Activated CD4-positive, alpha-beta T cell treated with anti-CD3 and anti-CD28 coated beads, Interleukin-2, amount 50 U/mL, for 48 hours (primary cell): ENCODE measurements at places on chromosomes 7 and 10.

DNA sequence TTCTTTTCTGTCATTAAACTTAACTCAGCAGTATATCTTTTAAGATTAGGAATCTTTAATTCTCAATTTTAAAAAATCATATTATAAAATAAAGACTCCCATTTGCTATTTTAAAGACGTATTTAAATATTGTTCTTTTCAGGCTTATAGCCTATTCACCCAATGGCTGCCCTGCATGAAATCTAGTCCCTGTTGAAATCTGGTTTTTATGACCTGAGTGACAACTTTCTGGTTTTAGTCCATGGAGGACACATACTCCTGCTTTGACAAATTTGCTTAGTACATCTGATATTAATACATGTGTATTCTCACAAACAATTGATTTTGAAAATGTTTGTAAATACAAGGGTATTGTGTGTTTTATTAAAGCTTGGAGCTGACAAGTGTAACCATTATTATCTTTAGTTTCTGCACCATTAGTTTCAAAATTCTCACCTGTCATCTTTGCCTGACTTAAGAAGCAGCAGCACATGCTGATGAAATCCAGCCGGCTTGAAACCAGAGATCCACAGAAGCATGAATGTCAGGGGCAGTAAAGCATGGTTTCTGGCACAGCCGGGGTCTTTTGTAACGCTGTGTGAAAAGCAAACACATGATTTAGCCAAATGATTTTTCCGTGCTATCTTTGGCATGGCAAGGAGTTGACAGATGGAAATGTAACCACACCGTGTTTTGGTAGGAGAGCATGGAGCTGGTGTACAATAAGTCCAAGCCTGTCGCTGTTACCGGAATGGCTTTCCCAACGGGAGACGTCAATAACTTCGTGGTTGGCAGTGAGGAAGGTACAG, 262.8 kb downstream of the DYNC1I1 start:
- DNase-seq = no peak

DNA sequence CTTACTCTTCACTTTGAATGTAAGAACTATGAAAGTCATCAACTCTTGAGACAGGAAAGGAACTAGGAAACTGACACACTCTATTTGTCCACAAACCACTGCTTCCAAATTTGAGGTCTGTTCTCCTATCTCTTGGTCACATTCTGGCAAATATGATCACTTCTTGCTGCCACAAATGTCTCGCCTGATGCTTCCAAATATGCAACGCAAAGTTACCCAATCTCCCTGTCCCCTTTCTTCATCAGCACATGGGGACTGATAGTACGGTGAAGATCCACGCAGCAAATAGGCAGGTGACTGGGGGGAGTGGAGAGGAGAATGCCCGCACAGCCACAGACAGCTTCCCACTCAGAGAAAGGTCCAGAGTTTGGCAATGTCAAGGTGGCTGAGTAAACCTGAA, 92.6 kb upstream of the TCF7L2 start:
- DNase-seq = no peak

GRCh38 chr7:157459966-157460365, 123.2 kb downstream of the DNAJB6 start:
- no peak for DNase-seq

DNA sequence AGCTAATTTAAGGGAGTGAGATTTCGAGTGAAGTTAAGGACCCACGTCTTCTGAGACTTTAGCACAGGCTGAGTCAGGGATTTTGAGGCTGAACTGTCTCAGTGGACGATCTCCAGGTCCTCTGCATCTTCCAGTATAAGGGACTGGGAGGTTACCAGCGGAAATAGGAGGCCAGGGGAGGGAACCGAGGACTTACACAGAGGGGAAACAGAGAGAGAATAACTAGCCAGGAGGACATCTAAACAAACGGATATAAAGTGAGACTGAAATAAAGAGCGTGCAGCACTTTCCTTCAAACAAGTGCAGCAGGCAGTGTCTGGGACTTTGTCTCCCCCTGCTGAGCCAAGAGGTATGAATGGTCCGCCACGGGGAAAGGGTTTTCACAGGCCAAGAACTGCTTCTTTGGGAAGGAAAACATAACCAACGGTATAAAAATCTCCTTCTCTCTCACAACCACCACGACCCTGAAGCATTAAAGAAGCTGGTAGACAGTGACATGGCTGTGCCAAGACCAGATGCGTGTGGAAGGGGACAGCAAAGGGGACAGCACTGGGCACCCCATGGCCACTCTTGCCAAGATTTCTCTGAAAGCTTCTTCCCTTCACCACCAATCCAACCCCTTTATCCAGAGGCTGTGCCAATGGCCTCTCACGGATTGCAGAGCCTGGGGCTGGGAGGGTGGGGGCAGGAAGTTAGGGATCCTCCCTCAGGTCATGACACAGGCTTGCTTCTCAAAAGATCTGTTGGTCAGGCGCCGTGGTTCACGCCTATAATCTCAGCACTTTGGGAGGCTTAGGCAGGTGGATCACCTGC, 72.0 kb downstream of the SLC37A3 start:
- peak; percentile 49 for DNase-seq
